ENCODE measurements at places on chromosomes 11 and 22.

DNA sequence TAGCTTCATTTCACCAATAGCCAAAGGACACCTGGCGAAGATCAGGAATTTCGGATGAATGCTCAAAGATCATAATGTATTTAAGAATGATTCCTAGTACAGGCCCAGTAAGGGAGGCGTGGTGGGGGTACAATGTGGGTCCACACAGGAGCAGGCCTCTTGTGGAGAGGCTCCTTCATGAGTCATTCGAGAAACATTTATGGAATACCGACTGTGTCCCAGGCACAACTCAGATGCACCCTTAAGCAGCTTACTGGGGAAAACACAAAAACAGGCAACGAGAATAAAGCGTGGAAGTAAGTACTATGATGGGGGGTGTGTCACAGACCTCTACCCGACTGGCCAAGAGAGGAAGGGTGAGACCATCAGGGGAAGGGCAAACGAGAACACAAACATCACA lies 44.5 kb downstream of the SMCO4 start:
- no peak for DNase-seq

DNA sequence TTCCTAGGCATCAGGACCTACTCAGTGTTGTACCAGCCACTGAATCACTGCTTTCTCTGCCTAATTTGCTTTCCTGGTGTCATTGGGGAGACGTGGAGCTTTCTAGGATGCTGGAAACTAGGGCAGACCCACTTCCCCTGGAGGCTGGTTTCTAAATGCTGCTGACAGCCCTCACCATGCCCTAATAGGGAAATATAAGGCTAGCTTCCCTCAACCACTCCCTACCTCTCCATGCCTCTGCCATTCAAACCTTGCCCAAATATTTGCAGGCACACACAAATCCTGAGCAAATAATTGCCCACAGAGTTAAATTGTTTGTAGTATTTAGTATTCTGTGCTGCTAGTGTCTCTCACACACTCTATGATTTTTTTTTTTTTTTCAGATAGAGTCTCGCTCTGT lies 310.2 kb downstream of the DDX10 start:
- DNase-seq, result no peak

DNA sequence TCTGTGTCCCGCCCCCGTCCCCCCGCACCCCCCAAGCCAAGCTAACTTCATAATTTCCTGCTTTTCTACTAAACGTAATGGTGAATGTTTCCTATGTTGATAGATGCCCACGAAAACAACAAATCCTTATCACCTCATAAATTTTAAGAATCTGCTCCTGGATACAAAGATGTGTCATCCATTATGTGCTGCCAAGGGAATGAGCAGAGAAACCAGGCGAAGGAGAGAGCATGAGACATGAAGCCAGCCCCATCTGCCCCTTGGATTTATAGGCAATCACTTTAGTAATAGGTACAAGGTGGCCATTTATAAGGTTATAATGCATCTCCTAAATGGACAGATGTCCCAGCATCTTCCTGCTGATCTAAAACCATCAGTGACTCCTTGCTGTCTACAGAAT lies 30.3 kb downstream of the LAYN start:
- DNase-seq, result no peak

DNA sequence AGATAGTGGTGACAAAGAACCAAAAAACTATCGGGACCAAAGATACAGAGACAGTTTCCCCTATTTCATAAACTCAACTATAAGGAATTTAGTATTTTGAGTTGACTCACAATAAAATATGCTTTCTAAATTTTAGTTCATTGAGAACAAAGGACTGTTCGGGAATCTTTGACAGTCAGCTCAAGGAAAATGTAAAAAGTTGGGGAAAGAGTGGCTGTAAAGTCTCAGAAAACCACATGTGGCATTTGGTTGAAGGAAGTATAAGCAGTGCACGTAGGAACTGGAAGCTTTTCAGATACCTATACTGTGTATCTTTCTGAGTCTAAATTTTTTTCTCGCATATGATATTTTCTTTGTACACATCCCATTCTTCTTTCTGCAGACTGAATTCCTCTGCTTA lies 688.9 kb downstream of the KCNA4 start:
- no peak for DNase-seq

DNA sequence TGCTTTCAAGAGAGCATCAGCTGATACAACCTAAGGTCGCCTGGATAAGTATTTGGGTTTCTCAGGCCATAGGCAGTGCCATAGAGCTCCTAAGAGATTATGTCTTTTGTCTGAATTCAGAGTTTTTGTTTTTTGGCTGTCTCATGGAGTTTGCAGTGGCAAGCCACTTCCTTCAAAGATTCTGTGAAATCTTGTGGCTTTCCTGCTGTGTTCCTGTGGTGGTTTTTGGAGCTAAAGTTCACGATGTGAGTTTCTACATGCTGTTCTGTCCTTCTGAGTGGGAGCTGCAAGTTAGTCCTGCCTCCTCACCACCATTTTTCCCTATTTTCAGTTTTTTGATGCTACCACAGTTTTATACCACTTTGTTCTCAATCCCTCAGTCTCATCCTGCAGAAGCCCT lies 111.4 kb downstream of the COMMD9 start:
- no peak for DNase-seq

GRCh38 chr11:61049063-61049377 lies 53.3 kb upstream of the CD5 start:
- DNase-seq, result no peak

DNA sequence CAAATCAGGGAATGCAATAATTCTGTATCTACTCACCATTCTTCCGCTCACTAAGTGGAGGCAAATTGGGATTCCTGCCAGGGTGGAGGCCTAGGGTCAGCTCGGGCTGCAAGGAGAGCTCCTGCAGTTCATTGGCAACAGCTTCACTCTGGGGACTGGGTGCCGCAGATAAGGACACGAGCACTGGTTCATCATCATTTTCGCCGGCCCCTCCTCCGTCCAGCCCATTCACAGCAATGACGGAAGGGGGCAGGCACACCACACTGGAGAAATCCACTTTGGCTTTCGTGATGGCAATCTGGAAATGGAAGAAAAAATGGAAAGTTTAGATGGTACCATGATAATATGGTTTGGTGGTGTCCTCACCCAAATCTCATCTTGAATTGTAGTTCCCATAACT lies 84.4 kb downstream of the MRTFA start:
- no peak for DNase-seq

DNA sequence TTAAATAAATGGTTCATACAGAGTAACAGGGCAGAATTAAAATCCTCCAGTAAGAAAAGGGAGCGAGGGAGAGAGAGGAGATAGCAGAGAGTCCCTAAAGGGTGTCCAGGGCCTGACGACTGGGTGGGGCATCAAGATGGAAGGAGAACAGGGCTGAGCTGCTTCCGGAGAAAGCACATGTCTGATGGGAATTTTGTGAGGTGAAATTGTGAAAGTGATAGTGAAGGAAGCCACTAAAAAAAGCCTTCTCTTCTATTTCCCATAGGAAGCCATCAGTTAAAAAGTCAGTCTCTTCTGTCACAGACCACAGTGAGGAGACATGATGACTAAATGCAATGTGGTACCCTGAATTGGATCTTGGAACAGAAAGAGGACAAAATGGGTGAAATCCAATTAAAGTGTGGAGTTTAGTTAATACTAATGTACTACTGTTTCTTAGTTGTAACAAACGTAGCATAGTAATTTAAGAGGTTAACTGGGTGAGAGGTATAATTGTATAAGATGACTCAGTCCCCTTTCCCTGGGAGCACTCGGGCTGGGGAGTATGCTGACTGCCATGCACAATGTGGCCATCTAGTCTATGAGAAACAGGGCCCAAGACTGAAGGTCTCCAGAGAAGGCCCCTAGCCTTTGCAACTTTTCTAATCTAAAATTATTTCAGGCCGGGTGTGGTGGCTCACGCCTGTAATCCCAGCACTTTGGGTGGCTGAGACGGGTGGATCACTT lies 29.5 kb upstream of the FCHSD2 start:
- DNase-seq, result no peak

DNA sequence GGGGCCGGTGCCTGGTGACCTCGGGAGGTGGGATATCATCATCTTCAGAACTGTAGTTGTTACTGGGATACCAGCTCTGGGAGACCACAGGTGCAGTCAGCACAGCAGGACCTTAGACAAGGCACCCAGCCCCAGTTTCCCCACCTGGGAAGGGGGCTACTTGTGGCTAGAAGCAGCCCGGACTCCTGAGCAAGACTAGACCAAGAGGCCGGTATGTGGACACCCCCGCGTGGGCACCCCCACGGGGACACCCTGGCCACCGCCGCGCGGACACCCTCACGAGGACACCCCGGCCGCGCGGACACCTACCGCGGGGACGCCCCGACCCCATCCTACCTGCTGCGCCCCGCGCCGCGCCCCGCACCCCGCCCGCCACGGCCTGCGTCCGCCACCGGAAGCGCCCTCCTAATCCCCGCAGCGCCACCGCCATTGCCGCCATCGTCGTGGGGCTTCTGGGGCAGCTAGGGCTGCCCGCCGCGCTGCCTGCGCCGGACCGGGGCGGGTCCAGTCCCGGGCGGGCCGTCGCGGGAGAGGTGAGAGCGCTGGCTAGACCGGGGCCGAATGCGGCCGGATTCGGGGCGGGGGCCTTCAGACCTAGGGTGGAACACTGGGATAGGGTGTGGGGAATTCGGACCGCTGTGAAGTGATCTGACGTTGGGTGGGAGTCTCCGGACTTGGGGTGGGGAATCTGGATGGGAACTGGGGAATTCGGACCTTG lies at the start of the genes COMT and TXNRD2:
Gene COMT, plus strand, starts transcription at position 408 of the 718 bp plus-strand sequence. CDS start 20,755 bp downstream, outside the sequence.
Gene TXNRD2, minus strand, starts transcription at position 454 of the 718 bp plus-strand sequence. Its CDS starts 15 bp downstream, at position 439.
- peak; percentile 69 for DNase-seq

GRCh38 chr11:63548178-63548577 lies 11.6 kb downstream of the PLAAT4 start:
- no peak for DNase-seq

DNA sequence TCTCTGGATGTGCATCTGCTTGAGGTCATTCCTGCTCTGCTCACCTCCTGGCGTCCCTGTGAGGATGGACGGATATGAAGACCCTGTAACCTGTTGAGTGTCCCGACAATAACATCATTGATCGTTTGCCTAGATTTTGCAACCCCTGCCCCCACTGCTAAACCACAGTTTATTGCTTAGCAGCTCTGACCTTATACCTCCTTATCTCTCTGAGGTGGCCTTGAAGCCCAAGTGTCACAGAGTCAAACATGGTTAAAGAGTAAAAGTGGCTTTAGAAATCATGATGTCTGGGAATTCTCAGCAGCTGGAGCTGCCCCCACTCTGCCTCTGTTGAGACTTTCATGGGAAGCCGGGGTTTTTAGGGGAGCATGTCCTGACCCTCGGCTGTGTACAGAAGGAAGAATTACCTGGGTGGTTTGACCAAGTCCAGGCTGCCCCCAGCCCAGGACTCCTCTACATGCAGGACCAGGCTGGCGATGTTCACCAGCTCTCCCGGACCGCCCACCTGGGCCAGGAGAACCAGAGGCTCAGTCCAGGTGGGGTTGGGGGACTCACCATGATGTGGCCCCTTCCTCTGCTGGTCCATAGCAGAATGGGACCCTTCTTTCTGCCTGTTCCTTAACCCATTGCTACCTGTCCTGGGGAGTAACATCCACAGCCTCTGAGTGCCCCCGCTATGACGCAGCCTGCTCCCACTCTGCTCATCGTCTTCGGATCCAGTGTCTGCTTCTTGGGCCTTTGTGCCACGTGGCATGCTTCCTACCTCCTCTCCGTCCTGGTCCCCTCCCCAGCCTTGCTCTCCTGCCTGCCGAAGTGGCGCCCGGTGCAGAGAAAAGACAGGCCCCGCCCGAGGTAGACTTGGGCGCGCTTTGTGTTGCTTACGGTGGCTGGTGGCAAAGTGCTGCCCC lies 33.4 kb upstream of the FTH1 start:
- no peak for DNase-seq

DNA sequence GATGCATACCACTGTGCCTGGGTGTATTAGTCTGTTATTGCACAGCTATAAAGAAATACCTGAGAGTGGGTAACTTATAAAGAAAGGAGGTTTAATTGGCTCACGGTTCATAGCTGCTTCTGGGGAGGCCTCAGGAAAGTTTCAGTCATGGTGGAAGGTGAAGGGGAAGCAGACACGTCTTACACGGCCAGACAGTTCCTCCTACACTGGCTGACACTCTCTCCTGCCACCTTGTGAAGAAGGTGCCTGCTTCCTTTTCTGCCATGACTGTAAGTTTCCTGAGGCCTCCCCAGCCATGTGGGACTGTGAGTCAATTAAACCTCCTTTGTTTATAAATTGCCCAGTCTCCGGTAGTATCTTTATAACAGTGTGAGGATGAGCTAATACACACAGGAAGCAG lies 33.6 kb upstream of the CD81 start:
- DNase-seq, result no peak

DNA sequence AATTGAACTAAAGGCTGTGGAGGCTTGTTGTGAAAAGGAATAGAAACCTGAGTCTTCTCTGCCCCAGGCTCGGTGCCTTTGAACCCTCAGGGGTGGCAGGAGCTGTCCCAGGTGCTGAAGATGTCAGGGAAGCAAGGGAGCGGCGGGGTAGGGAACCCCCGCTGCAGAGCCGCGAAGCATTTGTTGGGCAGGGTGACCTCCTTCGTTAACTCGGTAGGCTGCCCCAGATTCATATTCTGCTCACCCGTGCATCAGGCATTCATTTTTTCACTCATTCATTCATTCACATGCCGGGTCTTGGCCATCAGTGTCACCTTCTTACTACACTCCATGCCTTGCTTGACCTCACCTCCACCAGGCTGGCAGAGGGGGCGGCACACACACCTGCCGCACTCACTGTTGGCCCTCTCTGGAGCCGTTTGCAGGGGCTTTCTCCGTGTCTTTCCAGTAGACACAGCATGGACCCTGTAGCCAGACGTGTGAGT lies 618.9 kb downstream of the BRD1 start:
- DNase-seq, result no peak

DNA sequence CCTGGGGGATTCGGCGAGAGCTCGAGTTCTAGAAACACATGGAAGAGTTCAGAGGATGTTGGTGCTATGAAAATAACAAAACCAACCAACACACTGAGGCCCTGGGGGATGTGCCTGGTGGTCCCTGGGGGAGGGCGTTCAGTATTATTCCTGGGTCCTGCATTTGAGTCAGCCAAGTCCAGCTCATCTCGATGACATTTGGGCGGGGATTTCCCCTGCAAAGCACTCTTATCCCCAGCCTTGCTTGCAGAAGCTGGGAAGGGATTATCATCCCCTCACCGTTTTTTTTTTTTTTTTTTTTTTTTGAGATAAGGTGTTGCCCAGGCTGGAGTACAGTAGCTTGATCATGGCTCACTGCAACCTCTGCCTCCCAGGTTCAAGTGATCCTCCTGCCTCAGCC lies 2.1 kb upstream of the SMIM38 start:
- DNase-seq, result no peak

GRCh38 chr11:104799251-104799650 lies 99.0 kb downstream of the CASP12 start:
- DNase-seq, result no peak

DNA sequence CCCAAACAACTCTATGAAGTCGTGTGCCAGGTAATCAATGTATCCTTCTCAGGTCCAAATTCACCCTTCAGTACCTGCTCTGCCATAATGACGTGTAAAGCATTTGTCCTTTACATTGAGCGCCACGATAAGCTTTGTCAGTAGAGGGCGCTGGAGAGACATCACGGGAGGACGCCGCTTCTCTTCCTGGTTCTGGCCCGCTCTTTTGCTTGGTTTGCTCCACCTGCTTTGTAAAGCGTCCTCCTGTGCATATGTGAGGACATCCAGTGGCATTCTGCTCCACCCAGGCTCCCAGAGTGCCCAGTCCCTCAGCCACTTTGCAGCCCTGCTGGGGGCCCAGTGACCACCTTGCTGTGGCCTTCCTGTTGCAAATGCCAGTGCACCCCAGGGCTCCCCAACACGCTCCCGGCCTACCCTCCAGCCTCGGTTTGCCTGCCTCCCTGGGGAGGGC lies 61.1 kb downstream of the WT1 start:
- no peak for DNase-seq

GRCh38 chr22:32764330-32765131 lies 37.0 kb upstream of the TIMP3 start:
- DNase-seq, result no peak

- DNase-seq, result no peak
Measured at GRCh38 chr11:61959114-61959513, 8.3 kb downstream of the FTH1 start.

All from naive thymus-derived CD4-positive, alpha-beta T cell (primary cell).